ENCODE measurements at places on chromosomes 1 and 21.

- DNase-seq = no peak
Observed at GRCh38 chr1:234997896-234998741, 130.5 kb downstream of the TOMM20 start.

GRCh38 chr1:237562242-237562823 lies 328.4 kb downstream of the ZP4 start:
- DNase-seq = no peak

GRCh38 chr1:206660136-206660535 lies 24.6 kb upstream of the MAPKAPK2 start:
- DNase-seq = no peak

DNA sequence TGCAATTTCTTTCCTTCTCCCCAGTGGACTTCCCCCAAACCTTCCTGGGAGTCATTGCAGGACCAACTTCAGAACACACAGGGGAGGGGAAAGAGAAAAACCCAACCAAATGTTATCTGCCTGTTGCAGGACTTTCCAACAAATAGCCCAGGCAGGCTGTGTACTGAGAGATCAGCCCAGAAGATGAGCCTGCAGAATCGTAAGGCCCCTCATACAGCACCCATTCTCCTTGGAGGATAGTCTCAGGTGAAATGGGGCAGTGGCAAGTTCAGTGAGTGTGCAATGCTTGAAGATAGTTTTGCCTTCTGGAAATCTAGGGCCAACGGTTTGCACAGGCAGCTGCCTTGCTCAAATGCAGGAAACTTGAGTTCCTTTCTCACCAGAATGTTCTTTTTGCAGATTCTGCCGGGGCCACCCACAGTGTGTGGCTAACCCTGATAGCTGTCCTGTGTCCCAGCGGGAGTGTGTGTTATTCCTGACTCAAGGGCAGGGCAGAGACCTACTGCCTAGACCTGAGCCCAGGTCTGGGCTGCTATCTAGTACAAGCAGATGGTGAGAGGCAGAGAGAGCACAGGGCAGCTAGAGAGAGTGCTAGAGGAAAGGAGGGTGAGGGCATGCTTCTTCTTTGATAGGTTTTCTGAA lies 48.8 kb downstream of the GADD45A start:
- DNase-seq = no peak

DNA sequence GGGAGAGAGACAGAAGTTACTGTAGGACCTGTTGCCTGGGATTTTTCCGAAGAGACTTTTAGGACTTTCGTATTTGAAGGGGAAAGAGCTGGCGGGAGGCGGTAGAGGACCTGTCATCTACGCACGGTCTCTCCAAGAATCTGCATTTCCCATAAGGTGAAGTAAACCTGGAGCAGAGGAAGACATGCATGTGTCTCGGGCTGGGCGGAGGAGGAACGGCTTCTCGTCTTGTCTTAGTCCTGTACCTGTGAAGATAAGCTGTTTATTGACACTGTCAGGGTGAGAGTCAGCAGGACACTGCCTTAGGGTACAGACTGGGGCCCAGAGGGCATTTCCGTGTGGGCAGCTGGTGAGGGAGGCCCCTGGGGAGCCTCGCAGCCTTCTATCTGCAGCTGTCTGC lies 123.4 kb upstream of the COL6A1 start:
- no peak for DNase-seq

DNA sequence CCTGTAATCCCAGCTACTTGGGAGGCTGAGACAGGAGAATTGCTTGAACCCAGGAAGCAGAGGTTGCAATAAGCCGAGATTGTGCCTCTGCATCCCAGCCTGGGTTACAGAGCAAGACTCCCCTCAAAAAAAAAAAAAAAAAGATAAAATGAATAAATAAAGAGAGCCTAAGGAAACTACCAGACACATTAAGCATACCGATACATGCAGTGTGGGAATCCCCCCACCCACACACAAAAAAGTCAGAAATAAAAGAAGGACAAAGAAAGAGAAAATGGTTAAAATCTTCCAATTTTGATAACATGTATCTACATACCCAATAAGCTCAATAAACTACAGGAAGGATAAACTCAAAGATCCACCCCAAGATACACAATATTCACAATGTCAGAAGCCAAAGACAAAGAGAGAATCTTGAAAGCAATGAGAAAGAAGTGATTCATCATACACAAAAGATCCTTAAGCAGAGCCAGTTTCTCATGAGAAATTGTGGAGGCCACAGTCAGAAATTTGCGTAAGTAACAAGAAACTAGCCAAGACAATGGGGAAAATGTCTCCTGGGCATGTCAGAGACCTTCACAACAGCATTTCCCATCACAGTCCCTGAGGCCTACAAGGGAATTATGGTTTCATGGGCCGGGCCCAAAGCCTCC lies 1197.0 kb downstream of the AMY1C start:
- no peak for DNase-seq

- no peak for DNase-seq
Observed at GRCh38 chr1:119188926-119189325, 48.5 kb upstream of the WARS2 start.

DNA sequence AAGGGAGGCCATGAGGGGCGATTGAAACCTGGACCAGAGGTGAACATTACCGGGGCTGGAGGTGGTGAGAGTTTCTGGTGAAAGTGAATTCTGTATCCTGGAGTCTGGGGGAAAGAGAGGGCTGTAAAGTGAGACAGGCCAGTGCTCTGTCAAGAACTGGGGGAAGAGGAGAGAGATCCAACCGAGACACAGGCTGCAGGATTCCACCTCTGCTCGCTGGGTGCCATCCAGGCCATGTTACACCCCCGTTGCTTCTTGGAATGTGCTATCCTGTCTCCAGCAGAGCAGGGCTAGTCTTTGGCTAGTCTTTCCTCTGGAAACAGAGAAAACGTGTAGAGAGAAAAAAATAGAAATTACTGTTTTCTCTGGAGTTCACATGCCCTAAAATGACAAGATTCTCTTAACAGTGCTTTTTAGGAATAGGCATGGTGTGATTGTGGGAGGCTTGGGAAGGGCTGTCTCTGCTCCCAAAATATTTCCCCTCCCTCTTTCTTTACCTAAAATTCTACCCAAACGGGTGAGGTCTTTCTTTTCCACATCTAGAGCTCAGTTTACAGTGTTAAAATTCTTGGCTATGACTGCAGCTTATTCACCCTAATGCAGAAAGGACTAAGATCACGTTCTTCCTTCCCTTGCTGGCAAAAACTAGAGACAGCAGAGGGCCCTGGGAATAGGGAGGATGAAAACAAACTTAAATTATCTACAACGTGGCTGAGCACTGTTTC lies 16.5 kb upstream of the OVAAL start:
- DNase-seq = no peak

DNA sequence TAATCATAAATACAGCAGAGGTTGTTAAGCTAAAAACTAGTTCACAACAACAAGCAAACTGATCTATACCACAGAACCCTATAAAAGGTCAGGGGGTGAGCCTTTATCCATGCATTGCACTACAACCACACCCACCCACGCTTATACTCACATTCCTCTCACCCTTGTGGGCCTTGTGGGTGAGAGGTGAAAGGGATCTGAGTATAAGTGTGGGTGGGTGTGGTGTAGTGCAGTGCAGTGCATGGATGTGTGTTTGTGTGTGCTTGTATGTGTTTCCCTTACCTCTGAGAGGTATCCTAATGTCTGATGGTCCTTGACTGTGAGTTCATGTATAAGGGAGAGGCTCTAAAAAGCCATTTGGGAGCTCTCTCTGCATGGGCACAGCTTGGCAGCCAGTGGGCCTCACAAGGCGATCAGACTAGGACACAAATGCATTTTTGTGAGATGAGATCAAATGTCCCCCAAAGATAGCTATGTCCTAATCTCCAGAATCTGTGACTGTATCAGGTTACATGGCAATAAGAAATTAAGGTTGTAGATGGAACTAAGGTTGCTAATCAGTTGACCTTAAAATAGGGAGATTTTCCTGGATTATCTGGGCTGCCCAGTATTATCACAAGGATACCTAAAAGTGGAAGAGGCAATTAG lies 95.5 kb upstream of the DPT start:
- DNase-seq = no peak

Measured in occipital lobe (tissue), 3 donors.